Activated T-helper 2 cell treated with anti-CD3 and anti-CD28 coated beads, Interferon-gamma antibody, Interleukin-2, Interleukin-4, amounts not matched to agents 10 μg/mL and 5 μg/mL and 100 μg/mL, durations not matched to agents 14 hours and 24 hours and 36 hours (primary cell): ENCODE measurements at places on chromosomes 12 and 14. TPM values are rescaled to one million over a fixed set of nuclear protein-coding genes. Genes with fewer than 3 reads are reported as not detected.
A peak's percentile ranks its signal among the peaks of the same experiment; 100 is the strongest.

RTL1 gene
- not detected in 2 replicates for total RNA-seq

- peaks cover 29% of the 10 kb centered on the region for H3K27me3 ChIP-seq
- no peaks in the 10 kb centered on the region for H3K36me3 ChIP-seq
- no peak overlapping the region for H3K27ac ChIP-seq
- H3K4me3 ChIP-seq: no peak overlapping the region
- DNase-seq: no peak
Measured at GRCh38 chr14:54501480-54501879, 8.2 kb upstream of the CGRRF1 start.

CPSF2 gene
- total RNA-seq: 101 and 104 TPM in 2 replicates

C1QL4 gene
- not detected in 2 replicates for total RNA-seq

- H3K4me3 ChIP-seq: no peak overlapping the region
- H3K36me3 ChIP-seq: no peaks in the 10 kb centered on the region
- no peak overlapping the region for H3K27ac ChIP-seq
- peaks cover 24% of the 10 kb centered on the region for H3K27me3 ChIP-seq
- no peak for DNase-seq
Measured at GRCh38 chr12:106114447-106115068, 24.2 kb downstream of the NUAK1 start.

- no peaks in the 10 kb centered on the region for H3K36me3 ChIP-seq
- H3K4me3 ChIP-seq: no peak overlapping the region
- H3K27me3 ChIP-seq: no peaks in the 10 kb centered on the region
- peak overlapping the region; percentile 19 for H3K27ac ChIP-seq
- no peak for DNase-seq
Measured at GRCh38 chr12:103102225-103102744, 144.8 kb downstream of the ASCL1 start.

KRT79 gene
- not detected in 2 replicates for total RNA-seq

GRCh38 chr12:111180426-111181142 lies 188.3 kb downstream of the PHETA1 start:
- no peak overlapping the region for H3K4me3 ChIP-seq
- H3K27ac ChIP-seq: no peak overlapping the region
- no peak for DNase-seq
- H3K27me3 ChIP-seq: peaks cover 18% of the 10 kb centered on the region

GRCh38 chr12:22206111-22206728 lies 128.3 kb downstream of the ST8SIA1 start:
- H3K4me1 ChIP-seq: no peaks in the 10 kb centered on the region
- no peak overlapping the region for H3K4me3 ChIP-seq
- H3K27me3 ChIP-seq: no peaks in the 10 kb centered on the region
- no peak for DNase-seq
- no peak overlapping the region for H3K27ac ChIP-seq

DNA sequence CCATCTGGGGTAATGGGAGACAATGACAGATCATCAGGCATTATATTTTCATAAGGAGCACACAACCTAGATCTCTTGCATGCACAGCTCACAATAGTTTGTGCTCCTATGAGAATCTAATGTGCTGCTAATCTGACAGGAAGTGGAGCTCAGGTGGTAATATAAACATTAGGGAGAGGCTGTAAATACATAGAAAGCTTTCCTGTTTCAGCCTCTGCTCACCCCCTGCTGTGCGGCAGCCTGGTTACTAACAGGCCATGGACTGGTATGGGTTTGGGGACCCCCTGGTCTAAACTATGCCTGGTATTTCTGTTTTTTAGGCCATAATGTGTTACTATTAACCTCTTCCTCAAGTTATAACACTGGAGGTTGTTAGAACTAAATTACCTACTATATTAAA lies 1373.7 kb downstream of the LRFN5 start:
- H3K4me3 ChIP-seq: no peak overlapping the region
- no peaks in the 10 kb centered on the region for H3K27me3 ChIP-seq
- no peaks in the 10 kb centered on the region for H3K36me3 ChIP-seq
- H3K27ac ChIP-seq: no peak overlapping the region
- no peaks in the 10 kb centered on the region for H3K4me1 ChIP-seq
- DNase-seq: no peak

DNA sequence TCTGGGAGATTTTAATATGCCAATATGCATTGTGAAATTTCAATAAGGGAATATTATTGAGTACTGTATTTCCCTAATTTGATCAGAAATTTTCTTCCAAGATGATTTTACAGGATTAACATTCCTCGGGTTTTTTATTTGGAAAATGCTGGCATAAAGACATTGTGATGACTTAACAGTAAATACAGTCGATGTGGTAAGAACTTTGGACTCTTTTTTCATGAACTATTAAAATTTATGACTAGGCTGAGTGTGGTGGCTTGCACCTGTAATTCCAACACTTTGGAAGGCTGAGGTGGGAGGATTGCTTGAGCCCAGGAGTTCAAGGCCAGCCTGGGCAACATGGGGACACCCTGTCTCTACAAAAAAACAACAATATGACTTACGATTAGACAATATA lies 197.1 kb upstream of the RASSF8 start:
- H3K4me3 ChIP-seq: no peak overlapping the region
- H3K27ac ChIP-seq: no peak overlapping the region
- H3K27me3 ChIP-seq: peaks cover 16% of the 10 kb centered on the region
- H3K36me3 ChIP-seq: no peaks in the 10 kb centered on the region
- H3K4me1 ChIP-seq: no peaks in the 10 kb centered on the region
- no peak for DNase-seq

DNA sequence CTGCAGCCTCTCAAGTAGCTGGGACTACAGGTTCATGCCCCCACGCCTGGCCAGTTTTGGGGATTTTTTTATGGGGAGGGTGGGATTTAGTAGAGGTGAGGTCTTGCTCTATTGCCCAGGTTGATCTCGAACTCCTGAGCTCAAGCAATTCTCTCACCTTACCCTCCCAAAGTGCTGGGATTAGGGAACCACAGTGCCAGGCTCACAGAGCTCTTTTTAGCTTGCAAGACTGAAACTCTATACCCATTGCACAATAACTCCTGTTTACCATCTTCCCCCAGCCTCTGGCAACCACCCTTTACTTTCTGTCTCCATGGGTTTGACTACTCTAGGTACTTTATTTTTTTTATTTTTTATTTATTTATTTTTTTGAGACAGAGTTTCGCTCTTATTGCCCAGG lies 25.7 kb upstream of the CDK17 start:
- H3K4me1 ChIP-seq: peaks cover 55% of the 10 kb centered on the region
- H3K27ac ChIP-seq: peak overlapping the region; percentile 74

DNA sequence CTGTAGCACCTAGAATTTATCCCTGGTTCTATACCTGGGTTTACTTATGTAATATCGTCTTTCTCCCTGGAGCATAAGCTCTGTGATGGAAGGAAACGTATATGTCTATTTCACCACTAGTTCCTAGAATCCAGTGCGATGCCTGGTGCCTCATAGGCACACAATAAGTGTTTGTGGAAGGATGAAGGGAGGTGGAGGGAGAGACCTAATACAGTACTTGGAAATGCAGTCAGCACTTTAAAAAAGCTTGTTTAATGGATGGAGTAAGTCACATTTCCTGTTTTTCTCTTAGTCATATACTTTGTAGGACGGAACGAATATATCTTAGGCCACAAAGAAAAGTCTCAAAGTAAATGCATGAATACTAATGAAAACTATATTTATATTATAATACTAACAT lies 186.5 kb upstream of the HMGA2 start:
- H3K4me3 ChIP-seq: no peak overlapping the region
- H3K4me1 ChIP-seq: no peaks in the 10 kb centered on the region
- no peaks in the 10 kb centered on the region for H3K27me3 ChIP-seq
- DNase-seq: no peak
- no peaks in the 10 kb centered on the region for H3K36me3 ChIP-seq

KRT71 gene
- not detected in 2 replicates for total RNA-seq

- no peaks in the 10 kb centered on the region for H3K27me3 ChIP-seq
- H3K4me3 ChIP-seq: no peak overlapping the region
- H3K27ac ChIP-seq: no peak overlapping the region
- DNase-seq: no peak
- no peaks in the 10 kb centered on the region for H3K4me1 ChIP-seq
Measured at GRCh38 chr12:130655010-130655409, 61.1 kb downstream of the RIMBP2 start.

- no peak for DNase-seq
- H3K36me3 ChIP-seq: no peaks in the 10 kb centered on the region
- H3K27ac ChIP-seq: no peak overlapping the region
- H3K27me3 ChIP-seq: no peaks in the 10 kb centered on the region
- H3K4me3 ChIP-seq: no peak overlapping the region
- H3K4me1 ChIP-seq: no peaks in the 10 kb centered on the region
Measured at GRCh38 chr12:29711381-29711780, 72.4 kb downstream of the TMTC1 start.

GRCh38 chr12:112349431-112349830 lies 32.8 kb downstream of the HECTD4 start:
- H3K36me3 ChIP-seq: no peaks in the 10 kb centered on the region
- H3K27me3 ChIP-seq: no peaks in the 10 kb centered on the region
- H3K4me1 ChIP-seq: peaks cover 13% of the 10 kb centered on the region

DNA sequence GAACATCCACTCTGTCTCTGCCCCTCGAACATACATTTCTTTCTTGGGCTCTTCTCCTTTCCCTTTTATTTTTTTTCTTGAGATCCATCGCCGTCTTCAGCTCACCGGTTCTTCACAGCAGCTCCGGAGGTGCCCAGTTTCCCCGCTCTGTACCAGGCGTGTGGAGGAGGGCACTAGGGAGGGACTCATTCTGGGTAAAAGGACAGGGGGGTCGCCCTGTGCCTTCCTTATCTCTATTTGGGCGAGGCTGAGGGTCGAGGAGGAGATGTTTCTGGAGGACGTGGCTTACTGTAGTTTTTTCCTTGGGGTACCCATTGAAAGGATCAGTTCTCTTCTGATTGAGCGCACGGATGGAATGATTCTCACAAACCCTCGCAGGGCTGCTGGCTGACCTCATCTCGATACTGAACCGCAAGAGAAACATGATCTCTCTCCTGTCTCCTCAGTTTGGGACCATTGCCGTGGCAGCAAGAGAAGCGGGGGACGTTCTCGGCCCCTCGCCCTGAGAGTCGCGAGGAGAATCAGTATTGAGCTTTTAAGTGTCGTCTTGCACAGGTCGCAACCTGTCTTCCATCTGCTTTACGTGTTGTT lies 386 bp downstream of the LIN52 start:
- DNase-seq: no peak
- peak overlapping the region; percentile 99 for H3K27ac ChIP-seq
- peak overlapping the region; percentile 100 for H3K4me3 ChIP-seq
- no peaks in the 10 kb centered on the region for H3K27me3 ChIP-seq
- peaks cover 40% of the 10 kb centered on the region for H3K4me1 ChIP-seq

CAPRIN2 gene
- total RNA-seq: 13.5 and 14.2 TPM in 2 replicates

- peaks cover 15% of the 10 kb centered on the region for H3K36me3 ChIP-seq
- DNase-seq: no peak
- no peak overlapping the region for H3K4me3 ChIP-seq
- no peak overlapping the region for H3K27ac ChIP-seq
Measured at GRCh38 chr12:132907216-132907615, 19.8 kb upstream of the CHFR start.

- peaks cover 62% of the 10 kb centered on the region for H3K4me1 ChIP-seq
- no peak overlapping the region for H3K4me3 ChIP-seq
- no peak for DNase-seq
- H3K36me3 ChIP-seq: peaks cover 11% of the 10 kb centered on the region
- H3K27ac ChIP-seq: no peak overlapping the region
- no peaks in the 10 kb centered on the region for H3K27me3 ChIP-seq
Measured at GRCh38 chr14:65840118-65840751, 427.7 kb downstream of the FUT8 start.

DNA sequence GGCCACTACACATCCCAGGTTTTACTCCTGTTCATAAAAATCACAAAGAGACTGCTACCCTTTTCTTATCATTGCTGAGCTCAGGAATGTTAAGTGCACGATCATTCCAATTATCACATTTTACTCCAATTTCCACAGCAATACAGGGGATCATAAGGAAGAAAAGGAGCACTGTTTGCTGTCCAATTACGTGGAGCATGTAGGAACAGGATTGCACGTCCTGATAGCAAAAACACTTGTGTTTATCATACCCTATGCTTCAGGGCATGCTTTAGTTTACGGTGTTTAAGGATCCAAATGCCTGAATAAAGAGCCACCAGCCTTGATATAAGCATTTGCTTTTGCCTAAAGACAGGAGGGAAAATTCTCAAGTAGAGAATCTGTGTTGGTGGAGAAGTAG lies 155.4 kb upstream of the EGLN3 start:
- no peak overlapping the region for H3K4me3 ChIP-seq
- peaks cover 5% of the 10 kb centered on the region for H3K4me1 ChIP-seq
- no peak overlapping the region for H3K27ac ChIP-seq
- no peaks in the 10 kb centered on the region for H3K36me3 ChIP-seq
- peaks cover 24% of the 10 kb centered on the region for H3K27me3 ChIP-seq

DNA sequence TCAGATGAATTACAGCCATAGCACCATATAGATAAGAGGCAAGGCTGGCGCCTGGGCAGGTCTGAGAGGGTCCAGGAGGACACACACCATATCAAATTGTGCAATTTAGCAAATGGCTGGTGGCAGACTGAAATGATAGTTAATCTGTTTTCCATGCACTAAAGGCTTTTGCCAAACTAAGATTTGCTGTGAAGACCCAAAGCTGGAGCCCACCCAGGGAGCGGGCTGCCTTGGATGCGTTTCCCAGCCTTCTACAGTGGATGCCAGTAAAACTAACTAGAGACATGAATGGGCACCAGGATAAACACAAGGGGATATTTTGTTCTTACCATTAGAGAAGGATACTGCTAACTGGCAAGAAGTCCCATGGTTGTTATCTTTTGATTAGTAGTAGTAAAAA lies 475.1 kb downstream of the DPF3 start:
- H3K27ac ChIP-seq: no peak overlapping the region
- no peak overlapping the region for H3K4me3 ChIP-seq
- peaks cover 26% of the 10 kb centered on the region for H3K27me3 ChIP-seq
- H3K36me3 ChIP-seq: peaks cover 8% of the 10 kb centered on the region

GRCh38 chr12:47038270-47038748 lies 41.1 kb upstream of the PCED1B start:
- no peak overlapping the region for H3K4me3 ChIP-seq
- H3K27ac ChIP-seq: no peak overlapping the region
- peaks cover 12% of the 10 kb centered on the region for H3K4me1 ChIP-seq
- DNase-seq: no peak
- no peaks in the 10 kb centered on the region for H3K36me3 ChIP-seq

DNA sequence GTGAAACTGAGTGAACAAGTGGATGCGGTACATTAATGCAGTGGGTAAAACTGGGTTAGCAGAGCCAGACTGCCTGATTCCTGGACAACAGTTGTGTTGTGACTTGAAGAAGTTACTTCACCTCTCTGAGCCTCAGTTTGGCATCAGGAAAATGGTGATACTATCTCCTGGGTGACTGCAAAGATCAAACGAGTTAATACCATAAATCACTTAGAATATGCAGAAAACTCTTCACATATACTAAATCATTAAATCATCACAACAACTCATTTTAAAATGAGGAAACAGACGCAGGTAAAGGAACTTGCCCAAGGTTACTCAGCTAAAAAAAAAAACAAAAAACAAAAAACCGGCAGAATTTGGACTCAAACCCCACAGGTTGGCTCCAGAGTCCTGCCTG lies 811 bp downstream of the MTERF2 start:
- no peak for DNase-seq
- H3K4me3 ChIP-seq: peak overlapping the region; percentile 84
- no peak overlapping the region for H3K27ac ChIP-seq
- H3K36me3 ChIP-seq: peaks cover 21% of the 10 kb centered on the region

TGM1 gene
- total RNA-seq: 3.4 and 4.4 TPM in 2 replicates
